ENCODE measurements at places on chromosomes 2 and 18. TPM values are rescaled to one million over a fixed set of nuclear protein-coding genes. Genes with fewer than 3 reads are reported as not detected.
A peak's percentile ranks its signal among the peaks of the same experiment; 100 is the strongest.

The PMAIP1 gene
- total RNA-seq, result 0.58 TPM

- peaks cover 61% of the 10 kb centered on the region for H3K4me1 ChIP-seq
- no peak for DNase-seq
- peaks cover 6% of the 10 kb centered on the region for H3K36me3 ChIP-seq
- peaks cover 44% of the 10 kb centered on the region for H3K27me3 ChIP-seq
- H3K27ac ChIP-seq, result peak overlapping the region; percentile 44
These were observed 73.1 kb downstream of the RTN4 start for GRCh38 chr2:54977149-54977548.

- peaks cover 9% of the 10 kb centered on the region for H3K27me3 ChIP-seq
- H3K27ac ChIP-seq, result no peak overlapping the region
- H3K36me3 ChIP-seq, result no peaks in the 10 kb centered on the region
These were observed 47.2 kb downstream of the SCG2 start for GRCh38 chr2:223554923-223555322.

GRCh38 chr18:35671966-35672603 lies 90.5 kb downstream of the GALNT1 start:
- H3K4me3 ChIP-seq, result no peak overlapping the region
- DNase-seq, result no peak
- H3K27ac ChIP-seq, result no peak overlapping the region
